ENCODE measurements at places on chromosomes 7 and 10. TPM values are rescaled to one million over a fixed set of nuclear protein-coding genes. Genes with fewer than 3 reads are reported as not detected.
A peak's percentile ranks its signal among the peaks of the same experiment; 100 is the strongest.

- no peak for DNase-seq
Observed at GRCh38 chr10:44198780-44199097, 186.2 kb downstream of the CXCL12 start.

DNA sequence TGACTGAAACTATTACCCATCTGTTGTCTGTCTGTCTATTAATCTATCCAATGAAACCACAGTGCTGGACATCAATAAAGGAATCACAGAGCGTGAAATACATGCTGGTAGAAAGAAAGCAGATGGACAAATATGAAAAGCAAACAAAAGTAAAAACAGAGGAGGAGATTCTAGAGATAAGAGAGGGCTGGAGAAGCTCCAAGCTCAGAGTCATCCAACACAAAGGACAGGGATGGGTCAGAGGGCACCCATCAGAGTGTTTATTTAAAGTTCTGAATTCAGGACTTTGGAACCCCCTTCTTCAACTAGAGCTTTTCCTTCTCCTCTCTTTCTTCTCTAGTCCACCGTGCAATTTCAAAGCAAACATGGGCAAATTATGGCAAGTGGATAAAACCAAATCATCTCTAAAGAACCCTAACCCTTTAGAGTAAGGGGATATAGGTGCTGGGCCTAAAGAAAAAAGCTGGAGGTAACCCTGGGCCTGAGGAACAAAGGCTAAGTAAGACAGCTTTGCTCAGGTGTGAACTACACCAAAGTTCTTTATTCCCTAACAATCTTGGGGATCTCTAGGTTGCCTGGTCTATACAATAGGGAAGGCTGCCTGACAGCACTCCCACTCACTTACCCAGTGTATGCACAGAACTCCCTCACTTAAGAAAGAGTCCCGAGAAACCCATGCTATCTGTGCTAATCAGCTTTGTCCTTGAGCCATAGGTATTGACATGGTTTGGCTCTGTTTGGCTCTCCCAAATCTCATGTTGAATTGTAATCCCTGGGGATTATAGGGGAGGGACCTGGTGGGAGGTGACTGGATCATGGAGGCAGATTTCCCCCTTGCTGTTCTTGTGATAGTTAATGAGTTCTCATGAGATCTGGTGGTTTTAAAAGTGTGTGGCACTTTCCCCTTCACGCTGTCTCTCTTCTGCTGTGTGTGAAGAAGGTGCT is 97.0 kb downstream of the BAMBI start:
- no peak for DNase-seq

- DNase-seq = no peak
Observed at GRCh38 chr7:1623810-1624209, 46.3 kb upstream of the ELFN1 start.

DNA sequence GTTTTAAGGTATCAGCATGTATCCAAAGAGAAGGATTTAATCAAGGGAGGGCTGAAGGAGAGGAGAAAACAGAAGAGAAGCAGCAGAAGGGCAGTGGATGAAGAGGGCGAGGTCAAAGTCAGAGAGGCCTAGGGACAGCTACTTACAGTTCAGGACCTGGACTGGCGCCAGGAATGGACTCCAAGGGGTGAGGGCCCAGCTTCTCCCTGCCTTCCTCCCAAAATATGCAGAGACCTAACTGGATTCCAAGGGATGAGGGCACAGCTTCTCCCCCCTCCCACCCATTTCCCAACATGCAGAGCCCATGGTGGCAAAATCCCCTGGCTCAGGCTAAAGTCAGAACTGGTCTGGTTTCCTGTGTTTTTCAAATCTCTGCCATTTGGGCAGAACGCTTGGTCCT is 3.4 kb upstream of the TCF7L2 start:
- peak; percentile 35 for DNase-seq

DNA sequence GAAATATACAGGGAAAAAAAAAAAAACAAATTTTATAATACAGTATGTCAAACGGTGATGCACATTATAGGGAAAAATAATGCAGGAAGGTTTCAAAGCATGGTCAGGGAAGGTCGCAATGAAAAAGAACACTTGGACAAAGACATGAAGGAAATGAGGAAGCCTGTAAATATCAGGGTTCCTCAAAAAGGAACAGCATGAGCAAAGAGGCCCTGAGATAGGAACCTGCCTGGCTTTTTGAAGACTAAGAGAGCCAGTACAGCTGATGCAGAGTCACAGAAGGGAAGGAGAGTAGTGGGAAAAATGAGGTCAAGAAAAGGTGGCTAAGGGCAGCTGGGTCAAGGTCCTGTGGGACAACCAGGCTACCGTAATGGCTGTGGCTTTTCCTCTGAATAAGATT is 1.9 kb downstream of the VPS41 start:
- DNase-seq = no peak

DNA sequence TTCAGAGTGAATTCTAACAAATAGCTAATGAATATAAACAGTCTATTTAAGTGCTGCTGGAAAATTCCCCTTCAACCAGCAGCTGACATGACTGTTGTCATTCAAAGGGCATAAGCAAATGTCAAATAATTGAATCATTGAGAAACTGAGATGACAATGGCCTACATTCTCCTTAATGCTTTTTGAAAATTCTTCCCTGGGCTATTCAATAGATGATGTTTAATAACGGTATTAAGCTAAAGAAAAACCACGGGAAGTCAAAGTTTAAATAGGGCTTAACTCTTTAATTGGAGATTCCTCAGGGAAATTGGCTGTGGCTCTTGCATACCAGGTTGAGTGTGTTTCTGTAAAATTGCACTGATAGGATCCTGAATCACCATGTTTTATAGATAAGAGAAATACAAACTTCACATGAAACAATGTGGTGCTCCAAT is 77.0 kb downstream of the ARL4A start:
- no peak for DNase-seq

GRCh38 chr7:27665531-27665930 is 2.8 kb upstream of the HIBADH start:
- no peak for DNase-seq

DNA sequence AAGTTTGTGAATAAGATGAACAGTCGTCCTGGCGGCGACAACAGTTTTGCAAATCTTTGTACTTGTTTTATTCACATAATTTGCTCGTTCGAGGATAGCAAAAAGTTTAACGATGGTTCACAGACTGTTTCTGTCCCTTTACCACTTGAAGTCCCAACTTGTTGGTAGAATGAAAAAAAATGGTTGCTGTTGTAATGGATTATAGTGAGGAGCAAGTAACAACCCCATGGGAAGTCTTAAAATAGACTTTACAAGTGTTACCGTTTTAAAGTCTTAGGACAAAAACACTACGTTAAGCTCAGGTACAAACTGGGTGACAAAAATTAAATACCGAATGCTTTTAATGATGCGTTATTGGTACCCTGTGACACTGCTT is 589 bp downstream of the LSM8 start:
- no peak for DNase-seq

- DNase-seq = peak; percentile 31
Observed at GRCh38 chr10:91909117-91909677, at the start of gene FGFBP3. Gene FGFBP3 (minus strand): TSS chr10:91909486. CDS start chr10:91908969, 517 bp downstream.

DNA sequence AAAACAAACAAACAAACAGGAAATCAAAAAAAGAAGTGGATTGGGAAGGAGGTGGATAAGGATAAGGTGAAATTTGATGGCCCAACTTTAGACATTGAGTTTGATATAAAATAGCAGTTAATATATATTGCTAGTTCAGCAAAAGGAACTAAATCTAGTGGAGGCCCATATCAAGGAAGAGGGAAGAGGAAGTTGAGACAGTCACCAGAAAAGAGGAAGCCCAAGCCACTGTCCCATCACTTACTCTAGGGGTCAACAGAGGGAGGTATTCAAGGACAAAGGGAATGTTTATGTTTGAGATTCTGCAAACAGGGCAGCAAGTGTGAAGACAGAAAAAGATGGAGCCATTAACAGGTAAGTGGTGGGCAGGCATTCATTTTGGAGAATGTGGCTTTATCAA is 3.7 kb downstream of the LAMTOR4 start:
- no peak for DNase-seq

DNA sequence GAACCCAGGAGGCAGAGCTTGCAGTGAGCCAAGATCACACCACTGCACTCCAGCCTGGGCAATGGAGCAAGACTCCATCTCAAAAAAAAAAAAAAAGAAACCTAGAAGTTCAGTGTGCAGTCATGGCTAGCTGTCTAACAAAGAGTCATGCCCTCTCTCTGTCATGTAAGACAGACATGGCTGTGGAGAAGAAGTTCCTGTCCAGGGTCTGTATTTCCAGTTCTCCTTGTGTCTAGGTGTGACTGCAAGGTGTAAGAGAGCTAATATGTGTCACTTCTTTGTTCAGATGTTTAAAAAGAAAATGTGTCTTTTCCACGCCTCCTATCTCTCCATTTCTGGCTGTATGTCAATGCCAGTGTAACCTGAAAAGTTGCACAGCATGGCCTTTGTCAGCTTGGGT is 139.5 kb downstream of the NRCAM start:
- DNase-seq = no peak

DNA sequence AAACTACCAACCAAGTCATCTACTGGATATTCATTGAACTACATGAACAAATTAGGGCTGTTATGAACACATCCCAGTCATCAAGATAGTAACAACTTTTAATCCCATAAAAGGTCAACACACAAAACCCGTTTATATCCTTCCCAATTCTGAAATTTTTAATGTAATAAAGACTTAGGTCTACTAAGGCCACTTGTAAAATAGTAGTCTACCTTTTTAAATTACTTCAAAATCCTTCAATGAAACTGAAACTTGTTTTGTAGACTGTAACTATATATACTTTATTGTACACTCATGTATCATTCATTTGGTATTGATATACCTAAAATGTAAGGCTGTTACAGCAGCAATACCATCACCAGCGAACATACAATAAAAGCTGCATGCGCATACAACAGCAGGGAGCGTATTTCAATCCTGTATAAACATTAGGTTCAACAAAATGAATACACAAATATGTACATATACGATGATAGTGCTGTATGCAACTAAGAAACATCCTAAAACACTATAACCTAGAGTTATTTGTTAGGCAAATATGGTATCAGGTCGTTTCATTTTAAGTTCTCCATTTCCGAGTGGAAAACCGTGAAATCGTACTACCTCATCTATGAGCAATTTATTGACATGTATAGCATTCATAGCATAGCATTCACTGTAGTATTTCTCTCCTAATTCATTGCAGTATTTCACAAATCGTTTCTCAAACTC is 973 bp downstream of the ATAD1 start:
- DNase-seq = no peak

DNA sequence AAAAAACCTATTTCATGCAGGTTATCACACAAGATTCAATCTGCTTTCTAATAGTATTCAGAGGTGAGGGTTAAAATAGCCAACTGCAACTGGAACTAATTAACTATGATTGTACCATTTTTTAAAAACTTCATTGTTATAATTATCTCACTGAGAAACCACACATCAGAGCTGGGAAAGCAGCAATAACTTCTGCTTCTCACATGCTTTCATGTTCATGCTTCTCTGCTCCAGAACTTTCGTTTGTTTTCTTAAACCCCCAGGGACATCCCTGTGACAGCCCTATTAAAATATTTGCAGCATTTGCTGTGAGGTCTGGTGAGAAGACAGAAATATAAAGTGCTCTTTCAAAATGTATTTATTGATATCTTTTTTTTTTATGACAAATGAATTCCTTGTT is 389.0 kb upstream of the SORCS1 start:
- DNase-seq = no peak

DNA sequence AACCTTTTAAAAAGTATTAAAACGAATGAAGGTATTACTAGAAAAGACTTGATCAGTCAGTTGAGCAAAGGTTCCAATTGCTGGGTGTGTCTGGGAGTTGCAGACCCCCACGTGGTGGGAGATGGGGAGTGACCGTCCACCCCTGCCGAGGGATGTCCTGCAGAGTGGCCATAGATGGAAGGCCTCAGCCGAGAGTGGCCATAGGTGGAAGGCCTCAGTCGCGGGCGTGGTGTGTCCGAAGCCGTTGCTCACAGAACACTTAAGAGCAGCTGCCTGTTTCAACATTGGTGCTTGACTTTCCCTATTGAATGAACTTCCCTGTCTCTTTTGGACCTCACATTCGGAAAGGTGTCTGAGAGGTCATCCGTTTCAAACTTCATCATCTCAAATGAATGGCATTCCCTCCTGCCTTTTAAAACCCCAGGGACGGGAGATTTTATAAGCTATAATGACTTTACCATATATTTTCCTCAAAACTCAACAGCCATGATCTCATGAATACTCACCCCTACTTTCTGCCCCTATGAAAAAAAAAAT is 69.4 kb downstream of the CAMK1D start:
- peak; percentile 42 for DNase-seq

DNA sequence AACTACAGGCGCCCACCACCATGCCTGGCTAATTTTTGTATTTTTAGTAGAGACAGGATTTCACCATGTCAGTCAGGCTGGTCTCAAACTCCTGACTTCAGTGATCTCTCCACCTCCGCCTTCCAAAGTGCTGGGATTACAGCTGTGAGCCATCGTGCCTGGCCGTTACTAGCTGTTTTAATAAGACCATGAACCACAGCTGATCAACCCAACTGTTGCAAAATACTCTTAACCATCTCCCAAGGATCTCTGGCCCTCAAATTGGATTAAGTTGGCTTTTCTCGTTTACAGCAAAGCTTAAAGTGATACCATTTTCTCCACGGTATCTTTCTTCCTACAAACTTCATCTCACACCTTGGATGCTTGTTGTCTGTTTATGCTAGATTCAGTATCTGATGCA is 18.3 kb downstream of the ZFAND2A start:
- DNase-seq = no peak

The FEZF1 gene
- not detected for total RNA-seq

The HSPA12A gene
- total RNA-seq = 8.8 TPM

The AQP1 gene
- 69.6 TPM for total RNA-seq

The ZNF786 gene
- total RNA-seq = 3.6 TPM
